ENCODE measurements at places on chromosomes 12 and 14. TPM values are rescaled to one million over a fixed set of nuclear protein-coding genes. Genes with fewer than 3 reads are reported as not detected.

DNA sequence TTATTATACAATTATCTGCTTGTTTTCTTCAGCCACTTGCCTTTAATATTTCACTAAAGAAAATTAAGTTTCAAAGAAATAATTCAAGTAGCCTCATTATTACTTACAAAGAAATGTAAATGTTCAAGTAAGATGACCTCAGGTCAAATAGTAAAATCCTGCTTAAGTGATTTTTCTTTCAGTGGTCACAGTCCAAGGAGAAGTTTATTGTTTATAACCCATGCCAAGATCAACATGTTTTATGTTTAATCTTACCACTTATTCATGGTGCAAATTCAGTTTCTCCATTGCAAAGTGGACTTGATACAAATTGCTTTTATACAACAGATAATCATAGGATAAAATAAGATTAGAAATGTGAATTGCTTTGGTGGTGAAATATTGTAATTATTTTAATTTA, 370.2 kb upstream of the FLRT2 start:
- DNase-seq = no peak

GRCh38 chr14:102493585-102493984, 16.0 kb downstream of the ANKRD9 start:
- no peak for DNase-seq

Gene TAS2R9
- total RNA-seq = 0.44 TPM

Gene KCNH5
- 17.9 TPM for total RNA-seq

DNA sequence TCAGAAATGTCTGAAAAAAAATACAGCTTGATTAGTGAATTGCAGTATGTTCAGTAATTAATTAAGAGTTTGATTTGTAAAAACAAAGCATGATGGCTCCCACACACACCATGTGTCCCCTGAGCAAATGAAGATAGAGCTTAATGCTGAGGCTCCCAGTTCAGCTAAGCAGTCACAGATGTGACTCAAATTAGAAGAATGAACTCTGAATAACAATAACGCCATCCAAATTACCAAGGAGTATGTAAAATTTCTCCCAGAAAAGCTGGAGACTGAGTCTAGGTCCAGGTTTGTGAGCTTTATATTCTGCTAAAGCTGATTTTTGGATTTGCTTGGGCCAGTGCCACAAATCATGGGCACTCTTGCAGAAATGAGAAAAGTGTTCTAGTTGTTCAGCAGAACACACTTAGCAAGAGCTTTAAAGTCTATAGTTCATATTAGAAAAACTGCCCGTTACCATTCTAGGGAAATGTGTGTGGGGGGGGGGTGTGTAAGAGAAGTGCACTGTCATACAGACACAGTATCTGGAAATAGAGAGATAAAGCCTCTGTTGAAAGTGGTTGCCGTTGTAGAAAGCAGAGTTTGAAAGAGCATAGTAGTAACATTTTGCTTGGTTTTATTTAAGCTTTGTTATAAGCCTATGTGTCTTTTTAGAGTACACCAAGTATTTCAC, 253.1 kb downstream of the BCAT1 start:
- DNase-seq = no peak

- DNase-seq = no peak
Measured at GRCh38 chr14:73091044-73091443, 32.7 kb downstream of the RBM25 start.

DNA sequence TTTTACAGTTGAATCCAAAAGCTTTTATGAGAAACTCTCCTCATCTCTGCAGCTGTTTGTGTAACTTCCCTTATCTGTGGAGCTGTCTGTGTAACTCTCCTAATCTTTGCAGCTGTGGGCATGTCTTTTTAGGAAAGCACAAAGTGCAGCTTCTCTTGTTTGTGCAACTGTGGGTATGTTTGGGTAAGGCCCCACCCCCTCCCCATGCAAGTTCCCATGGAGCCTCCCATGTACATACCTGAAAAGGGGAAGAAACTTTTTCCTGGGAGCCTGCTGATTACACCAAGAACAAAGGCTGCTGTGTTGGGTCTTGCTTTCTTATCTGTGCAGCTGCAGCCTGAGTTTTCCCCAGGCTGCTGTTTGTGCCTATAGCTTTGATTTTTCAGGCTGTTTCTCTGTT, 42.7 kb upstream of the CDKN3 start:
- DNase-seq = no peak

Gene AHNAK2
- total RNA-seq = 102 TPM

DNA sequence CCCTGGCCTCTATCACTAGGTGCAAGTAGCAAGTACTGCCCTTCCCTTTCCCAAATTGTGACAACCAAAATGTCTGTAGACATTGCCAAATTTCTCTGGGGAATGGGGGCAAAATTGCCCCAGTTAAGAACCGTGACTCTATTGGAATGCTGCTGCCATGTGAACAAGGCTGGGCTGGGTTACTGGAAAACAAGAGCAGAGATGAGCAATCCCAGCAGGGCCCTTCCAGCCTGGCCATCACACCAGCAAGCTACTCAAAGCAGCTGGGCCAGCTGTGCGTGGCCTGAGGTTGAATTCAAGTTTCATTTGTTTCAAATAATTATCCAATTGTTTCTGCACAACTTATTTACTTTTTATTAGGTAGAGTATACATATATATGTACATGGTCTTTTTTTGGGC, 103.4 kb upstream of the PKP2 start:
- no peak for DNase-seq

- DNase-seq = no peak
Measured at GRCh38 chr12:100755186-100755585, 39.4 kb upstream of the ANO4 start.

- DNase-seq = no peak
Measured at GRCh38 chr14:32731249-32731648, 207.4 kb upstream of the NPAS3 start.

- DNase-seq = no peak
Measured at GRCh38 chr12:30000401-30000800, 216.7 kb upstream of the TMTC1 start.

Gene C12orf60
- 3.7 TPM for total RNA-seq

Gene CEBPE
- 1.5 TPM for total RNA-seq

DNA sequence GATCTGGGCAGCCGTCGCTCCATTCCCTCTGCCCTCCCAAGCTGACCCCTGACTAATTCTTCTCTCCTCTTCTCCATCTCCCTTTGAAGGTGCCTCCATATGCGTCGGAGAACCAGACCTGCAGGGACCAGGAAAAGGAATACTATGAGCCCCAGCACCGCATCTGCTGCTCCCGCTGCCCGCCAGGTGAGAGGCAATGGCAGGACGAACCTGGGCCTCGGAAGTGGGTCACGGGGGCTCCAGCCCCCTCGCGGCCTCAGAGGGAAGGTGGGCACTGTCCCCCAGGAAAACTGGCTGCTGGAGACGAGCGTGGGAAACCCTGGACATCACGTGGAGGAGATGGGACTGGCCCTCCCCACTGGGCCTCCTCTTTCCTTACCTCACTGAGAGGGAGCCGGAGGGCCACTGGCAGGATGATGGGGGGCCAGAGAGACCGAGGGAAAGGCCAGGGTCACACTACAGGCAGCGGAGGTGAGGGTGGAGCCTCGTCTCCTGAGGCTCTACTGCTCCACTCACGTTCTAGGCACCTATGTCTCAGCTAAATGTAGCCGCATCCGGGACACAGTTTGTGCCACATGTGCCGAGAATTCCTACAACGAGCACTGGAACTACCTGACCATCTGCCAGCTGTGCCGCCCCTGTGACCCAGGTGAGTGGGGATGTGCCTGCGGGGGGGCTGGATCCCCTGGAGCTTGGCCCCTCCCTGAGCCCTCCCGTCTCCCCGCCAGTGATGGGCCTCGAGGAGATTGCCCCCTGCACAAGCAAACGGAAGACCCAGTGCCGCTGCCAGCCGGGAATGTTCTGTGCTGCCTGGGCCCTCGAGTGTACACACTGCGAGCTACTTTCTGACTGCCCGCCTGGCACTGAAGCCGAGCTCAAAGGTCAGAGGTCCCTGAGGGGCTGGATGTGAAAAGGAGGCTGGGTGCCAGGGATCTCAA, 806 bp downstream of the LTBR start:
- no peak for DNase-seq

Gene ATG101
- 35.8 TPM for total RNA-seq

- no peak for DNase-seq
Measured at GRCh38 chr14:73231981-73232851, 5.1 kb upstream of the PAPLN start.

Gene TSPAN19
- total RNA-seq = 0.66 TPM

- no peak for DNase-seq
Measured at GRCh38 chr12:7303230-7303629, 642 bp upstream of the ACSM4 start.

- DNase-seq = no peak
Measured at GRCh38 chr12:91111366-91112325, at the start of gene LUM. Gene LUM (minus strand): TSS chr12:91111494. CDS start chr12:91108979, 2,515 bp downstream.

GRCh38 chr12:110693731-110694130, 4.8 kb upstream of the HVCN1 start:
- no peak for DNase-seq

Gene RGS6
- total RNA-seq = 9.1 TPM

GRCh38 chr12:104870797-104871196, 87.3 kb downstream of the SLC41A2 start:
- peak; percentile 26 for DNase-seq

- no peak for DNase-seq
Measured at GRCh38 chr14:97393244-97393643, 596.1 kb downstream of the VRK1 start.

GRCh38 chr14:71625175-71625574, 307.1 kb upstream of the RGS6 start:
- no peak for DNase-seq

Gene AJUBA
- total RNA-seq = 11.1 TPM

Gene GPR68
- 3.7 TPM for total RNA-seq

Gene TAS2R7
- 0.33 TPM for total RNA-seq

- DNase-seq = no peak
Measured at GRCh38 chr14:65560340-65561027, 148.0 kb downstream of the FUT8 start.

DNA sequence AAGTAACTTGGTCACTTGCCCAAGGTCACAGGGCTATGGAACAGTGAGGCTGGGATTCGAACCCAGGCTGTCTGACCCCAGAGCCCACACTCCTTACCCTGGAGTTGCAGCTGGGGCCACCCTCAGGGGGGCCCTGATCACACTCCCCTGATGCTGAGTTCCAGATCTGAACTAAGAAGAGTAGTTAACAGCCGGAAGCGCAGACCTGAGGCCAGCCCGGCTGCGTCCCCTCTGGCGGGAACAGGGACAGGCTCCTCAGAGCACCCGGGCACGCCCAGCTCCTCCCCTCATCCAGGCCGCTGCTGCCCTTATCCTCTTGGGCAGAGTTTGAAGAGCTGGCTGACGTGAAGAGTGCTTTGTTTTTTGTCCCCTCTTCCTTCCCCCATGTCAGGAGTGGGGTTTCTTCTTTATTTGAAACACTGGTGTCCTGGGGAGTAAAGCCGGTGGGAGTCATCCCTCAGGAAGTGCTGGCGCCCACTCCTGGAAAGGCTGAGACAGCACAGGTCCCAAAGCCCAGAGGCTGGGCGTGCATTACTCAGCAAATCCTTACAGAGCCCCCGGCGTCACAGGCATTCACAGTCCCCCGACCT, 8.7 kb downstream of the PHB2 start:
- peak; percentile 32 for DNase-seq

- DNase-seq = peak; percentile 17
Measured at GRCh38 chr14:20855652-20856291, 35.4 kb upstream of the RNASE3 start.

DNA sequence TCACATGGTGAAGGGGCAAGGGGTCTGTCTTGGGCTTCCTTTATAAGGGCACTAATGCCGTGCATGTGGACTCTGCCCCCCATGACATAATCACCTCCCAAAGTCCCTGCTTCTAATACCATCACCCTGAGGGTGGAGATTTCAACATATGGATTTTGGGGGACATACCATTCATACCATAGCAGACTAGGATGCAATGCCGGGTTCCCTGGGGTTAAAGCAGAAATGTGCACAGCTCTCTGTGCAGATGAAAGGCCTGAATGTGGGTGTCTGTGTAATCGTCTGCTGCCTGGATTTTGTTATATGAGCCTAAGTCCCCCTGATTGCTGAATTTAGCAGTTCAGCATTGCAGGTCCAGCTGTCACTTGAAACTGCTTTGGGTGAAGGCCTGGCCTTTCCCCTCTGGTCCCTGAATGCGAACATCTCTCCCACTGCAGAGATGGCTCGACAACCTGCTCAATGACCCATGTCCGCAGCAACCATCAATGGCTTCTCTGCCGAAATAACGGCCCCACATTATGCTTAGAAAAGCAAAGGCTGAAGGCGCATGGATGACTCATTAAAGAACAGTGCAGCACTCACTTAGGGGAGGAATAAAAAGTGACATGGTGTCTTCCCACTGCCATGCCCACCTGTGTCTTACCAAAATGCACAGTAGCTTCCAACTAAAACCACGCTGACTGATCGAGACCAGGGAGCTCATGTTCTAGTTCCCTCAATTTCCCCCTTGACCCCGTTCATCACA, 286.3 kb downstream of the DPF3 start:
- DNase-seq = peak; percentile 48

GRCh38 chr12:117072106-117072505, 27.1 kb downstream of the TESC start:
- no peak for DNase-seq

GRCh38 chr12:6700646-6701051, at the start of gene PIANP:
Gene PIANP (minus strand): TSS chr12:6700815. CDS start chr12:6698061, 2,754 bp downstream.
- no peak for DNase-seq

GRCh38 chr14:82192387-82192786, 658.7 kb upstream of the SEL1L start:
- DNase-seq = no peak
